Caco-2 (cell line): ENCODE measurements at places on chromosomes 11 and 22.

GRCh38 chr11:83990160-83990733, 704.1 kb upstream of the CCDC90B start:
- no peak for DNase-seq

- DNase-seq, result no peak
These were observed 31.9 kb downstream of the ATG13 start for GRCh38 chr11:46649180-46649738.

DNA sequence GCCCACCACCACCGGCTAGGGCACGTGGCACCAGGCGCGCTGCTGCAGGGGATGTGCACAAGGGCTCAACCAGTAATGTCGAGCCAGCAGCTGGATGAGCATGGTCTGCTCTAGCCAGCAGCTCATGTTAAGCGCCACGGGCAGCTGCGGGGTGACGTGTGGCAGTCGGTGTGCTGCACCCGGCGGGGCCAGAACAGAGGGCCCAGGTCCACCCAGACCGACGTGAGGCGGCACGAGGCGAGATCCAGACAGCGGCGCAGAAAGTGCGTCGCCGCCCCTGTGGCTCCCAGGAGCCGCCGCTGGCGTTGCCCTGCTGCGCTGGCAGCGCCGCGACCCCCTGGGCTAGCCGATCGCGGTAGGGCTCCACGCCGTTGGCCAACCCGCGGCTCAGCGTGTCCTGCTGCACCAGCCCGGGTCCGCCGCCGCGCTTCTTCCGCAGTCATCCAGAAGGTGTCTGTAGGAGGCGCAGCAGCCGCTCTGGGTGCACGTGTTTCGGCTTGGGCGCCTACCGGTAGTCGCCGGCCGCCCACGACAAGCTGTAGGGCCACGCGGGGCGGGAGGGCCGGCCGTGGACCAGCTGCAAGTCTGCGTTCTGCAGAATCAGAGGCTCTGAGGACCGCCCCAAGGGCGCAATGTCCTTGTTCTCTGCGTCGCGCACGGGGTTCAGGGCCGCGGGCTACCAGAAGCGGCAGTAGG, 4.6 kb upstream of the GALR3 start:
- DNase-seq, result no peak

DNA sequence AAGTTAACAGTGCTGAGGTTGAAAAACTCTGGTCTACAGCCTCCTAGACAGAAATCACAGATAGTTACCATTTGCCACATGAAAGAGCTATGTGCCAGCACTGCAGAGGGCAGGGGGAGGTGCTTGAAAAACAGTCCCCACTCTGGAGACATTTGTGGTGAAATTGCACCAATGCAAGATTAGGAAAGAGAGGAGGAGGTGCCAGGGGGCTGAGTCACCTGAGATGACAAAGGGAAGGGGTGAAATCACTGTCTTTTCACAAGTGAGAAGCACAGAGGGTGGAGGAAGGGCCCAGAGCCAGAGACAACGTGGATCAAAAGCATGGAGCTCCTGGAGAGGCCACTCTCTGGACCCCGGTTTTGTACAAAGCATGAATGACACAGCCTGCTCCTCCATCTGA, 196.3 kb downstream of the BUD13 start:
- no peak for DNase-seq

GRCh38 chr11:125750629-125751028, 4.5 kb downstream of the PATE1 start:
- DNase-seq, result no peak

GRCh38 chr11:100581318-100581717, 105.8 kb upstream of the ARHGAP42 start:
- DNase-seq, result no peak

- DNase-seq, result no peak
These were observed 64.0 kb downstream of the SCN3B start for GRCh38 chr11:123590296-123590912.

DNA sequence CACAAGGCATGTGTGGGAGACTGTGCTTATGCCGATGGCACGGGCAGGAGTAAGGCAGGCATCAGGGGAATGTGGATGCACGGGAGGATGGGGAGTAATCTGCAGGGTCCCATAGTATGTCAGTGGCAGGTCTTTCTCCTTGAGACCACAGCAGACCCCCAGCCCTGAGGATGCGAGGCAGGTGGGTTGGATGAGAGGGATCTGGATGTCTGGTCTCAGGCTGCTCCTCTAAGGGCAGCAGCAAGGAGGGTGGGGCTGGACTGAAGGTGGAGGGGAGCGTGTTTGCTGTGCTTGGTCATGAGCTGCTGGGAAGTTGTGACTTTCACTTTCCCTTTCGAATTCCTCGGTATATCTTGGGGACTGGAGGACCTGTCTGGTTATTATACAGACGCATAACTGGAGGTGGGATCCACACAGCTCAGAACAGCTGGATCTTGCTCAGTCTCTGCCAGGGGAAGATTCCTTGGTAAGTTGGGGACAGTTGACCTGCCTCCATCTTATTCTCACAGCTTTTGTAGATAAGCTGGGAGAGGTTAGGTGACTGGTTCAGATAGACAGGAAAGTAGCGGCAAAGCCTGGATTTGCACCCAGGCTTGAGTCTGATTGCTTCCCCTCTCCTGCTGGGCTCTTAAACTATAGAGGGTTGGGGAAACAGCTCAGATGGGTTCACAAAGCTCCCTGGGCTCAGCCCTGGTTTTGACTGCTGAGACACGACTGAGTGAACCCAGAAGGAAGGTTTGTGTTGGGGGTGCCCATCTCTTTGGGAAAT, at the start of gene APOL1:
Gene APOL1 (plus strand): TSS at position 380 of the 769 bp plus-strand sequence. CDS start 1,823 bp downstream, outside the sequence.
- no peak for DNase-seq

- no peak for DNase-seq
These were observed 629 bp downstream of the CCKBR start for GRCh38 chr11:6260207-6260726.

GRCh38 chr11:111148953-111149352, 96.6 kb upstream of the POU2AF2 start:
- DNase-seq, result no peak

GRCh38 chr11:9790703-9791102, 126.8 kb downstream of the SWAP70 start:
- DNase-seq, result no peak

DNA sequence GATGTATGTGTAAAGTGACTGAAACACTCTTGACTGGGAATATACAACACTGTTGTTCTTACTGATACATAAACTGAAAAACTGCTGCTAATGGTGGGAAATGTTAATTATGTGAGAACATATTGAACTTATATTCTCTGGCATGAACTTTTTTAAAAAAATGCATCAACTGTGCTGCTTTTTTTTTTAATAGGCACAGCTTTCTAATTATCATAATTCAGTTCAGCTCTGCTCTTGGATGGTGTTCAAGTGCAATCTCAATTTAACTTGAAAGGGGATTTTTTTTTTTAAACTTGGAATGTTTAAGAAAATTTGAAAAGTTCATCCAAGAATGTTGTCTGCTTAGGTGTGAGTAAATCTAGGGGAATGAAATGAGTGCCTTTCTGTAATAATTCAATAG, 5.2 kb downstream of the TEAD1 start:
- no peak for DNase-seq

GRCh38 chr11:2434008-2434407, 10.3 kb downstream of the TRPM5 start:
- no peak for DNase-seq

- DNase-seq, result no peak
These were observed 13.7 kb upstream of the MPEG1 start for GRCh38 chr11:59226396-59226795.

DNA sequence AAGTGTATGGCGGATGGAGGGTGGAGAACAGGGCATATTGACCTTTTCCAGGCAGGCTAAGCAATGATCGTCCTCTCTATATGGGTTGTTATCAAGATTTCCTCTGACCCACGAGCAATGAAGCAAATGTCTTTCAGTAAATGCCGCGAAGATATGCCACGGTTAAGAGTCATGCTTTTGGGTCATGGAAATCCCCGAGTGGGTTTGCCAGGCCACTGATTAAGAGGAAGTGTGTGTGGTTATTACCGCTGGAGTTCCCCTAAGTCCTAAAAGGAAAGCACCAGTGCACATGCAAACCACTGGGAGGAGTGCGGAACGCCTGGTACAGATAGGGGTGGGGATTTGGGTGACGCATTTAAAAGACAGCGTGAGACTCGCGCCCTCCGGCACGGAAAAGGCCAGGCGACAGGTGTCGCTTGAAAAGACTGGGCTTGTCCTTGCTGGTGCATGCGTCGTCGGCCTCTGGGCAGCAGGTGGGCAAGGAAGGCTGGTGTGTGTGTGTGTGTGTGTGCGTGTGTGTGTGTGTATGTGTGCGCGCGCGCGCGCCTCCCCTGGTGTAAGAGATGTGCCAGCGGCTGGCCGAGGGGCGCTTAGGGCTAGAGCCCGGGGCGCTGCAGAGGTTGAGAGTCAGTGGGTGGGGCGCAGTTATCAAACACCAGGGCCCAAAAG, at the start of gene BIRC3:
Gene BIRC3 (plus strand): TSS at position 386 of the 669 bp plus-strand sequence. CDS start 7,026 bp downstream, outside the sequence.
- DNase-seq, result peak; percentile 94

GRCh38 chr11:62702246-62702645, 5.0 kb downstream of the BSCL2 start:
- no peak for DNase-seq

DNA sequence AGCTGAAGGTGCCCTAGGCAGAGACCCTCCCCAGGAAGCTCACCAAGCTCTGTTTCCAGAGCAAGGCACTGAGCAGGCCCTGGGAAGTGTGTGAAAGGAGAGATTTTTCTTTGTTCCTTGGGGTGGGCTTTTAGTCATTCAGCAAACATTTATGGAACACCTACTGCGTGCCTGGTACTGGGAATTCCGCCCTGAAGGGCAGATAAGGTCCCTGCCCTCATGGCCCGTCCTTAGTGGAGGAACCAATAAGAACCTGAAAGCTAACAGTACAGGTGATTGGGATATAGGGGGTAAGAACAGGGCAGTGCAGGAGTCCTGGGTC, 3.9 kb downstream of the TMEM134 start:
- no peak for DNase-seq

GRCh38 chr11:127789927-127790326, 789.4 kb upstream of the KIRREL3 start:
- peak; percentile 71 for DNase-seq

DNA sequence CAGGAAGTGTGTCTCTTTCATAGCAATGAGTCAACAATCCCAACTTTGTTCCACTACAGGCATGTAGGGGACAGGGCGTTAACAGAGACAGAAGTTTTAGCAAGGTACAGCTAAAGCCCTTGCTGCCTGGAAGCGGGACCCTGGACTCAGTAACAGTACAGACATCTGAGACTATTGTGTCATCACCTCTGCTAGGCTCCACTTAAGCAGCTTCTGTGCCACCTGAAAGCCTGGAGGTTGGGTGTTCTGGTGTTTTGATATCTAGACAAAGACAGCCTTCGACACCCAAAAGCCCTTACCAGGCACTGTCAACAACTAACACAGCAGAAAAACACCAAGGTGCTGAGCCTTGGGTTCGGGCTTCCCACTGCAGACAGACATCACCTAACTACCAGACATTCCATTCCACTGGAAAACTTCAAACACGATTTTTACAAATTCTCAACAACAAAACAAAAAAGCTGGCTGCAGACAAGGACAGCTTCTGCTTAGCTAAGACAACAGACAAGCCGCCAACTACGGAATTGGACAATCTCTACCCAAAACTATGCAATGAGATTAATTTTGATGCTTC, 20.6 kb upstream of the CHST1 start:
- no peak for DNase-seq

DNA sequence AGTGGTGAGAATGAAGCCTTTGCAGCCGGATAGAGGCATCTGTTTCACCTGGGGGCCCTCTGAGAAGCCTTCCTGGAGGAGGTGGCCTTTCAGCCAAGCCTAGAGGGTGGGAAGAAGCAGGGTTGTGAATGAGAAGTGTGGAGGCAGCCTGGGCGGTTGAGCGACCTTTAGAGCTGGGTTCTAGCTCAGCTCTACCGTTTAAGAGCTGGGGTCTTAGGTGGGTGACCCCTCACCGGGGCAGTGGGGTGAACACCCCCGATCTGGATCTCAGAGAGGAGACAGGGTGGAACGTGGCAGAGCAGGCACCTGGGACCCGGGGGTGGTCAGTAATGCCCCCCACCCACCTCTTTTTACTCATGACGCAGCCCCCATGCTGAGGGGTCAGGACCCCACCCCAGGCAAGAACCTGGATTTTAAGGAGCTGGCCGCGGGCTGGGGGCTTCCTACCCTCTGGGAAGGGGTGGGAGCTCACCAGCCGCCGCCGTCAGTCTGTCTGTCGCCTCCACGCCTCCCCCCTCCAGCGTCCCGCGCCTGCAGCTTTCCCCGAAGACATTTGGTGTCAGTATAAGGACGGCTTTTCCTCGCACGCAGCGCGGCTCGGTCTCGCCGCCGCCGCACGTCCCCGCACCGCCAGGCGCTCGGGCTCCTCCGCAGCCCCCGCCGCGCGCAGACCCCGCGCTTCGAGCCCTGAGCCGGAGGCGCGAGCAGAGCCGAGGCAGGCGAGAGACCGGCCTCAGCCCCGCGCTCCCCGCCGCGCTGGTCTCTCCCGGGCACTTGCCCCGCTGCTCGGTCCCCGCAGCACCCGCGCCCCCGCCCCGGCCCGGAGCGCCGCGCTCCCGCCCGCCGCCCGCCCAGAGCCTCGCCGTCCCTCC, 13.3 kb upstream of the CACNA1I start:
- DNase-seq, result peak; percentile 37

DNA sequence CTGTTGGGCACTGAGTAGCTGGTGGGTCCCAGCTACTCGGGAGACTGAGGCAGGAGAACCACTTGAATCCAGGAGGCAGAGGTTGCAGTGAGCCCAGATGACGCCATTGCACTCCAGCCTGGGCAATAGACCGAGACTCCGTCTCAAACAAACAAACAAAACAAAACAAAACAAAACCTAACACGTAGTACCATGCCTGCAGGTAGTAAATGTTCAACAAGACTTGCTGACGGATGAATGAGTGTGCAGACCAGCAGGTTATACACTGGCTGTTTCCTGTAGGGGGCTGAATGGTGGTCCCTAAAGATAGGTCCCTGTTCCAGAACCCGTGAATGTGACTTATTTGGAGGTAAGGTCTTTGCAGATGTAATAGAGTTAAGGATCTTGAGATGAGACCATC, 12.8 kb upstream of the MRGPRD start:
- DNase-seq, result no peak

DNA sequence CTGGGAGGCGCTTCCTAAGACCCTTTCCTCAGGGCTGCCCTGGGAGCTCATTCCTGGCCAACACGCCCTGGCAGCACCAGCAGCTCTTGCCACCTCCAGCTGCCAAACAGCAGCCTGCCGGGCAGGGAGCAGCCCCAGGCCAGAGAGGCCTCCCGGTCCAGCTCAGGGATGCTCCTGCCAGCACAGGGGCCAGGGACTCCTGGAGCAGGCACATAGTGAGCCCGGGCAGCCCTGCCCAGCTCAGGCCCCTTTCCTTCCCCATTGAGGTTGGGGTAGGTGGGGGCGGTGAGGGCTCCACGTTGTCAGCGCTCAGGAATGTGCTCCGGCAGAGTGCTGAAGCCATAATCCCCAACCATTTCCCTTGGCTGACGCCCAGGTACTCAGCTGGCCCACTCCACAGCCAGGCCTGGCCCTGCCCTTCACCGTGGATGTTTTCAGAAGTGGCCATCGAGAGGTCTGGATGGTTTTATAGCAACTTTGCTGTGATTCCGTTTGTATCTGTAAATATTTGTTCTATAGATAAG, 7.6 kb downstream of the SLC39A13 start:
- DNase-seq, result no peak

- no peak for DNase-seq
These were observed 333.9 kb upstream of the C11orf87 start for GRCh38 chr11:109088086-109088485.
